Hepatocyte (in vitro differentiated cells): ENCODE measurements at places on chromosomes 5 and 9. TPM values are rescaled to one million over a fixed set of nuclear protein-coding genes. Genes with fewer than 3 reads are reported as not detected.

The PGM5 gene
- total RNA-seq, result 35.2 and 38.8 TPM in 2 replicates

The LCN10 gene
- not detected in 2 replicates for total RNA-seq

The GTF2H2C gene
- total RNA-seq, result 51.9 and 55.1 TPM in 2 replicates

The GPR150 gene
- total RNA-seq, result 0.36 TPM in 1 of 2 replicates, not detected in the other

The SPINK13 gene
- total RNA-seq, result not detected in 2 replicates

The SLC4A9 gene
- total RNA-seq, result 0.07 TPM in 1 of 2 replicates, not detected in the other
